Activated T-cell treated with anti-CD3 and anti-CD28 coated beads, Interleukin-2, amount 50 U/mL, for 24 hours (primary cell): ENCODE measurements at places on chromosomes 7 and 10.

GRCh38 chr10:58555170-58555929 is 42.7 kb downstream of the BICC1 start:
- no peak overlapping the region for H3K4me3 ChIP-seq
- H3K27ac ChIP-seq, result no peak overlapping the region
- no peak for DNase-seq
- H3K4me1 ChIP-seq, result no peaks in the 10 kb centered on the region

GRCh38 chr10:48316236-48316635 is 9.8 kb downstream of the MAPK8 start:
- H3K27me3 ChIP-seq, result no peaks in the 10 kb centered on the region
- no peak for DNase-seq
- peaks cover 35% of the 10 kb centered on the region for H3K4me1 ChIP-seq
- H3K4me3 ChIP-seq, result no peak overlapping the region
- peaks cover 6% of the 10 kb centered on the region for H3K36me3 ChIP-seq
- no peak overlapping the region for H3K27ac ChIP-seq

DNA sequence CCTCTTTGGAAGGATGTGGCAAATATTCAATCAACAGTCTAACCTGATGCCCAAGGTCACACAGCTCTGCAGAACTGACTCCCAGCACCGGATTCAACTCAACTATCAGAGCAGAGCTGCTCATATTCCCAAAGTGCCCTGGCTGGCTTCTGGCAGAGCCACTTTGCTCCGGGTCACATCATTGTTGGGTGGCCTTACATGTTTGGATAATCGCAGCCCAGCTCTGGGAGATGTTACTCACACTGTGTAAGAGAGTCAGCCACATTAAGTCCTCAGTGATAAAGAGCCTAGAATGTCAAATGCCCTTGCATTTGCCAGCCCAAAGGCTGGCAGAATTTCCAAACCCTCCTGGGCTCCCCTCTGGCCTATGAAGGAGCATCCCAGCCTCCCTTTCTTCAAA is 79.8 kb upstream of the PDE1C start:
- no peak overlapping the region for H3K4me3 ChIP-seq
- no peaks in the 10 kb centered on the region for H3K36me3 ChIP-seq
- H3K4me1 ChIP-seq, result no peaks in the 10 kb centered on the region
- H3K27ac ChIP-seq, result no peak overlapping the region
- no peaks in the 10 kb centered on the region for H3K27me3 ChIP-seq
- no peak for DNase-seq

DNA sequence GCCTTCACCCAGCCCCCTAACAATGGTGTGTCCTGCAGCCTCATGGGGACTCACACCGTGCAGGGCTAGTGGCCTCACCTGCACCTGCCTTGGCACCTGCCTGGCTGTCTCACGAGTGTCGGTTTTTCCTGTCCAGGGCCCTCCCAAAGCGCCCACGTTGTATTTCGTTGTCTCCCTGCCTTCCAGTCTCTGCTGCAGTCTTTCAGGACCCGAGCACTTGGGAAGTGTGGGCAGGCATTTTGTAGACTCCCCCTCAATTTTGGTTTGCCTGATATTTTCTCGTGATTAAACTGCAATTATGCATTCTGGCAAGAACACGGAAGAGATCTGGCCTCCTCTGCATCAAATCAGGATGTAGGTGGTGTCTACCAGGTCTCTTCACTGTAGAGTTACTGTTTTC is 17.9 kb downstream of the BNIP3 start:
- H3K27ac ChIP-seq, result no peak overlapping the region
- no peak overlapping the region for H3K4me3 ChIP-seq
- DNase-seq, result peak; percentile 25
- H3K27me3 ChIP-seq, result no peaks in the 10 kb centered on the region
- H3K36me3 ChIP-seq, result peaks cover 84% of the 10 kb centered on the region

DNA sequence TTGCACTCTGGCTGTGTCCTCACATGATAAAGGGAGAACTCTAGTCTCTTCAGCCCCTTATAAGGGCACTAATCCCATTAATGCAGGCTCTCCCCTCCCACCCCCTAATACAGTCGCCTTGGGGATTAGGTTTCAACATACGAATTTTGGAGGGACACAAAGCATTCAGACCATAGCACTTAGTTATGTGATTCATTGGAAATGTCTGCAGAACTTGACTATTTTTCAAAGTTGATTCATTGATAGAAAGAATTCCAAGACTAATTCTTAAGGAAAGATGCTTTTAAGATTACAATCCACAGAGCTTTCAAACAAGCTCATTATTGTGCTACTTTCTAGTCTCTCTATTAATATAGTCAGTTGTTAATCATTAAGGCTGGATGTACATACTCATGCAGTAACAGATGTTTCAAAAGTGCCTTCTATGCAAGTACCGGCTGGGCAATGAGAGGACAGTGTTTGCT is 85.3 kb upstream of the RPA3 start:
- no peak overlapping the region for H3K27ac ChIP-seq
- no peak overlapping the region for H3K4me3 ChIP-seq
- H3K36me3 ChIP-seq, result peaks cover 13% of the 10 kb centered on the region
- DNase-seq, result no peak

- no peaks in the 10 kb centered on the region for H3K4me1 ChIP-seq
- no peaks in the 10 kb centered on the region for H3K27me3 ChIP-seq
- H3K4me3 ChIP-seq, result no peak overlapping the region
- DNase-seq, result no peak
- H3K36me3 ChIP-seq, result no peaks in the 10 kb centered on the region
Observed at GRCh38 chr7:70384891-70385290, 747.1 kb upstream of the GALNT17 start.

GRCh38 chr7:44580945-44581878 is 819 bp downstream of the TMED4 start:
- H3K4me1 ChIP-seq, result peaks cover 45% of the 10 kb centered on the region
- H3K27me3 ChIP-seq, result no peaks in the 10 kb centered on the region
- H3K27ac ChIP-seq, result peak overlapping the region; percentile 96

DNA sequence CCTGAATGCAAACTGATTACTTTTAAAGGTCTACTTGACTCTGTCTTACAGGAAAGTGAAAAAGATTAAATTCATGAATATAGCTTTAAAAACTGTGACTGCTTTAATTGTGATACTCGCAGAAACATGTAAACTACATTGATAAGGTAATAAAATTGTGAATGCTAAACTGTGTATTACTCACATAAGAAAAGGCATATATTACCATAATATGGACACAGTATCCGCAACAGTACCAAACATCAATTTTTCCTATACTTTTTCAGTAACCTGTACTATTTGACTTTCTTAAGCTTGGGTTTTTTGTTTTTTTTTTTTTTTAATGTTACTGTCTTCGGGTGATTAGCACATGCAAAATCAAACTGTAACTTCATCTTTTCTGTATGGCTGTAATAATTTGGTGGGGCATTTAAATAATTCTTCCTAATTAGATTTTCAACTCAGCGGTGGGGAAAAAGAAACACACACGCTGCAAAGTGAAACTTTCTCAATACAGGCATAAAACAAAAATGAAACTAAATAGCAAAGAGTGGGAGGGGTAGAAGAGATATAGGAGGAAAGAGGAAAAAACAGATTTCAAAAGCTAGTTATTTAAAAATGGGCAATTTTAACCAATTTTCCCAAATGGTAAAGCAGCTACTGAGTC is 23.2 kb downstream of the NT5C3A start:
- peaks cover 70% of the 10 kb centered on the region for H3K4me1 ChIP-seq
- H3K36me3 ChIP-seq, result peaks cover 19% of the 10 kb centered on the region
- peak overlapping the region; percentile 90 for H3K27ac ChIP-seq
- H3K4me3 ChIP-seq, result peak overlapping the region; percentile 76
